Astrocyte of the cerebellum (primary cell): ENCODE measurements at places on chromosomes 11 and 22.

DNA sequence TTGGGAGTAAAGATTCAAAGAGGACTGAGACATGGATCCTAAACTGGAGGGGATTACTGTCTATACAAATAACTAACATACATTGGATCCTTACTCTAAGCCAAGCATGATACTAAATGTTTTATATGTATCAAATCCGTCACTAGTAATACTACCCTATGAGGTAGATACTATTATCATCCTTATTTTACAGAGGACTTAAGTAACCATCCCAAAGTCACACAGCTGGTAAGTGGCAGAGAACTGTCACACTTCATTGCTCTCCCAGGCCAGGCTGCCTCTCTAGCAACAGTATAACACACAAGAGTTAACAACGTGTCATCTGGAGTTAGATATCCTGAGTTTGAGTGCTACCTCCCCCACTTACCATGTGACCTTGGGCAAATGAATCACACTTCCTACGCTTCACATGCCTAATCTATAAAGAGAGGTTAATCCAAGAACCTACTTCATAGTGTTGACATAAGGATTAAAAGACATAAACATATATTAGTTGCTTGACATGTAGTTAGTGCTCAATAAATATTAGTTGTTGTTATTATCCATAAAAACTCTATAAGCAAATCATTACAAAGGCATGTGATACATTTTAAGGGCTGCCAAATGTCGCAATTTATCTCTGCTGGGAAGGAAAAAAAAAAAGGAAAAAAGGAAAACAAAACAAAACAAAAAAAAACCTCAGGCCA, 33.8 kb upstream of the SPON1 start:
- no peak for DNase-seq

GRCh38 chr22:24580276-24580675, 12.6 kb downstream of the LRRC75B start:
- DNase-seq = no peak

GRCh38 chr22:46121079-46121478, 29.2 kb upstream of the PPARA start:
- no peak for DNase-seq

DNA sequence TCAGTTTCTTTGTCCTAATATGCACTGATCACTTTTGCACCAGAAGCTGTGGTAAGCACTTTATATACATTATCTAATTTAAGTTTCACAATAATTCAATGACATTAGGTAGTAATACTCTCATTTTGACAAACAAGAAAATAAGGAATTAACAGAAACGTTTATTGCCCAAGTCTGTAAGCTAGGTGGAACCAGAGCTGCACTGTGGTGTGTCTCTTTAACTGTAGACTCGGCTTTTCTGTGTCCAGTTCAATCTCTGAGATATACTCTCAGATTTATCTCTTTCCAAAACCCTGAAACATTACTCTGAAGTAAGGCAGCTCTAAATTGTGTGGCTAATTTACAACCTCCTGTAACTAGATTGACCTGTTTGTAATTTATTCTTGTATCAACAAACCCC, 101.1 kb downstream of the MUC15 start:
- DNase-seq = no peak

- DNase-seq = no peak
Measured at GRCh38 chr11:75344761-75345454, 6.6 kb downstream of the ARRB1 start.

DNA sequence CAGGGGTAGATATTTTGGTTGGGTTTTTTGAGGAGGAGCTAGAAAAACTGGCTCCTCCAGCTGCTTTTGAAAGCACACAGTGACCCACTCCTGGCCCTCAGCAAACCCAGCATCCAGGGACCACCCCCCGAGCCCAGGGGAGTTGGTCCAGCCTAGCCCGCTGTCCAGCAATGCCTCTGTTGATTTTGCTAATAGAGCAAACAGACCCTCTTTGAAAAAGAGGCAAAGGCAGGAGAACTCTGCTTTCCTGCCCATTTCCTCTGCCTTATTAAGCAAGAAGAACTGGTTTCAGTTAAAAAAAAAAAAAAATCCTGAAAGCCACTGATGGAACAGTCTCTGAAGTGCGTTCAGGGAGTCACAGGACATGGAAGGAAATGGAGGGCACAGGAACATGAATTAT, 25.3 kb downstream of the ABTB2 start:
- no peak for DNase-seq

DNA sequence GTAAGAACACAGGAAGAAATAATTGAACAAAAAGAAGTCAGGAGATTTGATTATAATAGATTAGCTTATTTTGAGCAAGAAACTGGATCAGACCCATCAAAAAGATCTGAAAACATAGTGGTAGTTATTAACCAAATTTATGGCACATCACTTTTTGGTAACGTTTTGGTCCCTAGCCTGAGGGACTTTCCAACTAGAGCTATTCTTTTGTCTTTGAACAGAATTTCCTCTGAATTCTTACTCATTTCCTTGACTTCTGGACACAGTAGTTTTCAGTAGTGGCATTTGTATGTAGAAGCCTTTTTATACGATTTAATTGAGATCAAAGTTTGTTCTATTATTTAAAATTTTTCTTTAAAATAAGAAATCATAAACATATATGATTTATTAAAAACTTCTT, 96.5 kb upstream of the PDGFD start:
- DNase-seq = no peak
